Stimulated activated effector memory CD8-positive, alpha-beta T cell treated with anti-CD3 and anti-CD28 coated beads, Interleukin-12 subunit alpha, Interleukin-12 subunit beta, amount 100 ng/mL, for 72 hours (primary cell): ENCODE measurements at places on chromosomes 6 and 20.

- DNase-seq = no peak
Observed at GRCh38 chr6:24768361-24768760, 6.4 kb upstream of the GMNN start.

- no peak for DNase-seq
Observed at GRCh38 chr6:16270178-16270794, 31.9 kb downstream of the GMPR start.

DNA sequence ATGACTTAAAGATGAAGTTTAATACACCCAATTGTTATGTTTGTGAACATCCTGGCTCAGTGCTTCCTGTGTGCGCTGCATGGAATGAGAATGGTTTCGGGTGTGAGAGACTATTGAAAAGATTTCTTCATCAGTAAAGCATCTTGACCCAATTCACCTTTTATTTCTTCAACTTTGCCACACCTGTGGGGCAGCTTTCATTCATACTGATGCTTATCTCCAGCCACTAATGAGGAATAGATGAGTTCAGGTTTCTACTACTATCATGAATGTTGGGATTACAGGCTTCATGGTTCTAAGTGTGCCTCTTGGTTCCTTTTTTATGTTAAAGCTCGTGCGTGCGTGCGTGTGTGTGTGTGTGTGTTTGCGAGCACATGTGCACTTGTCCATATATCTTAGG lies 373.7 kb upstream of the SOX4 start:
- no peak for DNase-seq

- DNase-seq = no peak
Observed at GRCh38 chr6:142155895-142156757, 9.1 kb downstream of the VTA1 start.

DNA sequence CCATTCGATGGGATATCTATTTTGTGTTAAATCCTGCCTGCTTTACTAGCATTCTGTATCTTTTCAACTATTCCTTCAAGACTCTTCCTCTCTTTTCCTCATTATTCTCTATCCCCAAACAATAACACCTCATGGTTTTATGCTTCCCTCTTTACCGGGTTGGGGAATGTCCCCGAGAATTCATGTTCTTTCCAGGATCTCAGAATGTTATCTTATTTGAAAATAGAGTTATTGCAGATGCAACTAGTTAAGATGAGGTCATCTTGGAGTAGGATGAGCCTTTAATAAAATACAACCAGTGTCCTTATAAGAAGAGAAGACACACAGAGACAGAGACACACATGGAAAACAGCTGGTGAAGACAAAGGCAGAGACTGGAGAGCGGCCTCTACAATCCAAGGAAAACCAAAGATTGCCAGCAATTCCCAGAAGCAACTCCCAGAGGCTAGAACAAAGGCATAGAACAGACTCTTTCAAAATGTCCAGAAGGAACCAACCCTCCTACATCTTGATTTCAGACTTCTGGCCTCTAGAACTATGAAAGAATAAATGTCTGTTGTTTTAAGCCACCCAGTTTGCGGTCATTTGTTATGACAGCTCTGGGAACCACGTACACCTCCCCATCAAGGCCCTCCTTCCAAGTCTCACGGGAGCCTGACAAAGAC lies 126.8 kb upstream of the TNFAIP3 start:
- DNase-seq = no peak

DNA sequence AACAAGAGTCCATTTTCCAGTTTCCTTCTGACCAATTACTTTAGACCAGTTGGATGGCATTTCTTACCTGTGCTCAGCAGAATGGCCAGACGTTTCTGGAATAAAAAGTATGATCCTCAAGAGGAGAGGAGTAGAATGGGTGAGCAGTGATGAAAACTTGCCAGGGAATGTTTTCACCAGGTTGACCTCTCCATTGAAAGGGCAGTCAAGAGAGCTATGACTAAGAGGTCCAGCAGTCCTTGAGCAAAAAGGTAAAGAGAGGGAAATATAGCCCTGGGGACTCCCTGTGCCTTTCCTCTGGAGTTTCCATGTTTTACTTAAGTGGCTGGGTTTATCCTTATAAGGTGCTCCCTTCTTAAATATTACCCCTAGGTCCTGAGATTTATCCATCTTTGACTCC lies 210.9 kb downstream of the TBX18 start:
- DNase-seq = no peak

GRCh38 chr6:53692172-53692571 lies 26.6 kb upstream of the KLHL31 start:
- no peak for DNase-seq

- DNase-seq = no peak
Observed at GRCh38 chr6:73264446-73264845, 1.4 kb upstream of the KHDC1 start.

DNA sequence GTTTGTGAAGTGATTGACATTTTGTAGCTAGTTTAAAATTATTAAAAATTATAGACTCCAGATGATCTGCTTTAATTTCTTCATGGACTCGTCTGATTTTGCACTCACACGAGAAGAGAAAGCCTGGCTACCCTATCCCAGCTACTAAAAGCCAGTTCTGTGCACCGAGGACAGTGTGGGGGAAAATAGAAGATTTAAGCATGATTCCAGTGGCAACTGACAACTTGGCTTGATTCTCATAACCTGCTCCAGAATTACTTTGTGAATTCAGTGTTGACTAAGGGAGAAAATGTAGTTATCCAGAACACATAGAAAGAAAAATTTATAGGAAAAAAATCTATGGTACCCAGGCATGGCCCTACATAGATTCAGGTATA lies 88.7 kb downstream of the SNAP25 start:
- DNase-seq = no peak

DNA sequence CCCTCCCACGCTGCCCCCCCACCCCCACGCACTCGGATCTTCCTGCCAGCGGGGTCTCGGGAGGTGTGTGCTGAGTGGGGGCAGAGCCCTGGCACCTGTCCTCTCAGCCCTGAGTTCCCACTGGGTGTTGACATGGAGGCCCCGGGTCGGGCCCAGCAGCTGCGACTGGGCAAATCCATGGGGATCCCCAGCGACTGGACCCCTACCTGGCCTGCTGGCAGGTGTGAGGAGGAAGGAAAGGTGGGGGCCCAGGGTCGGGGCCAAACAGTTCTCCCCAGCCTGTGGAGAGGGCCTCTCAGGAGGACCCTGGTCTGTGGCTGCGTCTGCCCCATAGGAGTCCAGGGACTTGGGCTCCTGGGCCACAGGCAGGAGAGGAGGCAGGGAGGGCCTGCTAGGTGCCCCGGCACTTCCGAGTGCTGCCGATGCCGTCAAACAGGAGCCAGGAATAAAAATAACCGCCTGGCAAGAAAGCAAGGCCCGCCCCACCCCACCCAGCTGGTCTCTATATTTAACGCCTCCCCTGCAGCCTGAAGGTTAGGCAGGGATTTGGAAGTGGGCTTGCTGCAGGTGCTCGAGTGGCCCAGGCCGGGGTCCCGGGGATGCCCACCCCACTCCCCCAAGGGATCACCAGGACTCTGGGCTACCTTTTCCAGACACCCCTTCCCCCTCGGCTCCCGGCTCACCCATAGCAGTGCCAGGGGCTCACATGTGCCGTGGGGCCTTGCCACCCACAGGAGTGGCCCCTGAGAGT lies 1.4 kb upstream of the EEF1A2 start:
- DNase-seq = no peak

DNA sequence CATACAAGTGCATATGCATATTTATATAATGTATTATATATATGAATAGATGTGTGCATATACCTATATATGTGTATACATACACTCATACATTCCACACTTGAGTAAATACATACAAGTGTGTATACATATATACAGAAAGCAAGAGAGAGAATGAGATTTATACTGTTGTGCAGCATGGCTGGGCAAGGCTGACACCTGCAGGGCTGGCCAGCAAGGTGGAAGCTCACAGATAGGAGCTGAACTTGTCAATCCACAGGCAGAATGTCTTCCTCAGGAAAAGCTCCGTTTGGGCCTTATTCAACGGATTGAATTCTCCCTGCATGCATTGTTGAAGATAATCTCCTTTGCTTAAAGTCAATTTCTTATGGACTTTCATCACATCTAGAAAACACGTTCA lies 256.7 kb downstream of the ZNF217 start:
- DNase-seq = no peak

GRCh38 chr6:147430811-147431210 lies 77.7 kb upstream of the SAMD5 start:
- DNase-seq = no peak

DNA sequence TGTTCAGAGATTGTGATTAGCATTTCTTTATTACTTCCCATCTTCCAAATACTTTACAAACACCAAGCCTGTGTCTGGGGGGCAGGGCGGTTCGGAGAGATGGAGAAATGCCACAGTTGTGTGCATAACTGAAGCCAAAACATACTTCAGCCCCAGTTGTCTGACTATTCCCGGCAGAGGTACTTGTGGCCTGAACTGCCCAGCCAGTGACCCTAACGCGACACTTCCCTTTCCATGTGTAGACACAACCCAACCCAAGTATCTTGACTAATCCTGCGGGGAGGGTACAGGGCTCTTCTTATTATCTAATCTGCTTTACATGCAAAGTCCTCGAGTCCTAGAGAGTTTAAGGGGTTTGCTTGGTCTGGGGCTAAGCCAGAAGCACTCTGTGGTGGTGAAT lies 46.2 kb downstream of the ISM1 start:
- DNase-seq = no peak

GRCh38 chr20:3430376-3431069 lies 23.1 kb upstream of the DNAAF9 start:
- no peak for DNase-seq

GRCh38 chr6:53148684-53149083 lies at the start of gene GCM1:
GCM1 (minus strand) TSS chr6:53148841; CDS start chr6:53145632, 3,209 bp downstream.
- DNase-seq = no peak

- no peak for DNase-seq
Observed at GRCh38 chr6:25227854-25228253, 51.3 kb upstream of the CARMIL1 start.

- no peak for DNase-seq
Observed at GRCh38 chr20:41169791-41170351, 32.5 kb downstream of the PLCG1 start.

DNA sequence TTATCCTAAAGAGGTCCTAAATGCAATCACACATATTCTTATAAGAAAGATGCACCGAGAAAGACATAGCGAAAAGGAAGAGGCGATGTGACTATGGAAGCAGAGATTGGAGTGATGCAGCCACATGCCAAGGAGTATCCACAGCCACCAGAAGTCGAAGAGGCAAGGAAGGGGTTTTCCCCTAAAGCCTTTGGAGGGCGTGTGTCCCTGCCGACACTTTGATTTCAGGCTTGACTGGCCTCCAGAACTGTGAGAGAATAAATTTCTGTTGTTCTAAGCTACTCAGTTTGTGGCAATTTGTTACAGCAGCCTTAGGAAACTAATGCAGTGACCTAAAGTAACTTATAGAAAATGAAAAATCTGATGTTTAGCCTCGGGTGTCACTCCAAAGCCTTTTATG lies 179.5 kb upstream of the CITED2 start:
- no peak for DNase-seq

- peak; percentile 21 for DNase-seq
Observed at GRCh38 chr20:47220161-47220582, 136.3 kb downstream of the ZMYND8 start.

GRCh38 chr6:138239774-138240173 lies 21.5 kb upstream of the PBOV1 start:
- DNase-seq = no peak

DNA sequence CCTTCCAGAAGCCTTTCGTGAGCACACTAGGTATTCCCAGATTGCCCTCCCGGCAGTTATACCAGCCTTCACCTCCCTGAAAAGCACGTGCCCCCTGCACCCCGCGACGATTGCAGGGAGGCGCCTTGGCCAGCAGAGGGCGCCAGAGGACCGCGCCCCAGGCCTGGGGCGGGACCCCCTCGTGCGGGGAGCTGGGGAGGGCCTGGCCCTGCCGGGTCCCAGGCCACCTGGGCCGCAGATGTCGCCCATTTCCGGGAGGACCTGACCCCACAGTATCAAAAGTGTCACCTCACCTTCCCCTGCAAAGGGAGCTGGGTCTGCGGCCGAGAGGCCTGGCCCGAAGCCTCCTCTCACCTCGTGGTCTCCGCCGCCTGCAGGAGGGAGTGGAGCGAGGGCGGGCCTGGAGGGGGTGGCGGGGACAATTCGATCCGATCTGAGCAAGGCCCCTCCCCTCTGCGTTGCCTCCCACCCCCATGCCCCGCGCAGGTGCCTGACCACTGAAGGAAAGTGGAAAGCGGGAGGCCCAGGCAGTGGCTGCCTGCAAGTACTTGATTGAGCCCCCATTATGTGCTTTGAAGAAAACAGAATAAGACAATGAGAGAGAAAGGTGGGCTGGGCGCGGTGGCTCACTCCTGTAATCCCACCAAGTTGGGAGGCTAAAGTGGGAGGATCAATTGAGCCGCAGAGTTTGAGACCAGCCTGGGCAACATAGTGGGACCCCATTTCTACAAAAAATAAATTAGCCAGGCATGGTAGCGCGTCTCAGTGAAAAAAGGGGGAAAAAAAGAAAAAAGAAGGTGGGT lies 3.5 kb upstream of the SNAI1 start:
- peak; percentile 86 for DNase-seq

- DNase-seq = no peak
Observed at GRCh38 chr6:4732691-4733315, 43.4 kb upstream of the CDYL start.

DNA sequence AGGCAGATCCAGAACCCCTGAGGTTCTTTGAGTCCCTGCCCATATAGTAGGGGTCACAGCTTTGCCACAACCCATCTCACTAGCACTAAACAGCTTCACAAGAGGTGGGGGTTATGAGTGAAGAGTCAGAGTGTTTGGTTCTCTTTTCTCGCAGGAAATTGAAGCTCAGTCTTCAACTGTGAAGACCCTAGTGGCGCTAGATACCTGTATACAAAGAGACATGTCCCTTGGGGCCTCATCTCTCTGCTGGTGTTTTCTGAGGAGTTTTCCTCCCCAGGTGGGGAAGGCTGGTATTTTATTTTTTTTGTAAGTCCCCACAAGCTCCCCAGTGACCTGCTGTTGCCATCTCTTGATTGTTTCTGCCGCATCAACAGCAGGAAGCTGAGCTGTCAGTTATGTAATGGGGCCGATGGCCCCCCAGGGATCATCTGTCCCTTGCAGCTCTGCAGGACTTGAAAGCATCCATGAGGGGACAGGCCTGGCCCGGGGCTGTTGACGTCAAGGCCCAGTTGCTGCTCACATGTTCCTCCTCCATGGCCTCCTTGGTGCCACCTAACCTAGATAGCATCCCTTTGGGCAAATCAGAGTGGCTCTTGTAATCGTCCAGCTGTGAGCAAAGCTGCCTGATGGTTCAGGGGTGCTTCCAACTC lies 23.1 kb downstream of the STK35 start:
- DNase-seq = no peak
